Activated naive CD4-positive, alpha-beta T cell treated with anti-CD3 and anti-CD28 coated beads, Interleukin-2, amount 50 U/mL, for 72 hours (primary cell): ENCODE measurements at places on chromosomes 2 and 18. TPM values are rescaled to one million over a fixed set of nuclear protein-coding genes. Genes with fewer than 3 reads are reported as not detected.

DNA sequence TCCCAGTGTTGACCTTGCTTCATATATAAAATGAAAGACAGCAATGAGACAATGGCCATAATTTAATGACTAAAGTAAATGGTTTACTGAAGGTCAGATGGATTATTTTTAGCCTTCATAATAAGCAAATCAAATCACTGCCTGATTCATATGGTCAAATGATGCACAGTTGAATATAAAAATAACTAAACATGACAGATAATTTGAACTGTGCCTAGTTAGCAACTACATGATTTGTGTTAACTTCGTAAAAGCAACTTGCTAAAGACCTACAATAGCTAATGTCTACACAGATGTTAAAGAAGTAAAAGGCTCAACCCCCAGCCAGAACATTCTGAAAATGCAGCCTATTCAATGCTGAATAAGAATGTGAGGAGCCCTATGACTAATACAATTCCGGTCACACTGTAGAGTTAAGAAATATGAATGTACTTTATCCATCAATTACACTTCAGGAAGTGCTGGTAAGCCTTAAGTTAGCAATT, 590.8 kb upstream of the CDH2 start:
- no peak for DNase-seq

DNA sequence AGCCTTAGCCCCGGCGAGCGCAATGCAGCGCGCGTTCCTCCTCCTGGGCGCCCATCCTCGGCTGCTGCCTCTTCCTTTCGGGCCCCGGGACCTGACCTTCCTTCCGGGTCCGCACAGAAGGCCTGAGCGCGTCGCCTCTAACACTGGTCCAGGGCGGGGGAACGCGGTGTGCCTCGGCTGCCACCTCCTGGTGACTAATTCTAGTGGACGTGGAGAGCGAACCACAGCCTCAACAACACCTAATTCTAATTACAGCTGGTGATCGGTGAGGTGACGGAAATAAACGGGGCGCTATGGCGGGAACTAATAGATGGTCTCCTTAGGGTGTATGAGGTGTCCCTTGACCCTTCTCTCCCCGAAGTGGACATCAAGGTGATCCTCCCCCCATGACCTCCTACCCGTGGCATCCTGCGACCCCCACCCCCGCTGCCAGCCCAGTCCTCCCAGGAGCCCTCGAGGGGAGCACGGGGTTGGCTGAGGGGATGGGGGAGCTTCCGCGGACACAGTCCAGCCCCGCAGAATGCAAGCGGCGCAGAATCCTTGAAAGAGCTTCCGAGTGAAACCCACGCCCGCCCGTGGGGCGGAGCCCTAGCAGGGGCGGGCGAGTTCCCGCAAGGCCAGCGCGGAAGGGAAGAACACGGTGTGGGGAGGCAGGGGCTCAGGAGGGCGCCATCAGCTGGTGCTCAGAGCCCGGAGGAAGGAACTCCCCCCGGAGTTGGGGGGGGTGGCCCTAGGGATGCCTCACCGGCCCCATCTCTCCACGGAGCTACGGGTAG, 12.8 kb upstream of the HMSD start:
- DNase-seq: peak; percentile 60

Gene DPYSL5
- not detected for total RNA-seq

Gene FIGLA
- total RNA-seq: not detected

Gene PRADC1
- total RNA-seq: 24.7 TPM

DNA sequence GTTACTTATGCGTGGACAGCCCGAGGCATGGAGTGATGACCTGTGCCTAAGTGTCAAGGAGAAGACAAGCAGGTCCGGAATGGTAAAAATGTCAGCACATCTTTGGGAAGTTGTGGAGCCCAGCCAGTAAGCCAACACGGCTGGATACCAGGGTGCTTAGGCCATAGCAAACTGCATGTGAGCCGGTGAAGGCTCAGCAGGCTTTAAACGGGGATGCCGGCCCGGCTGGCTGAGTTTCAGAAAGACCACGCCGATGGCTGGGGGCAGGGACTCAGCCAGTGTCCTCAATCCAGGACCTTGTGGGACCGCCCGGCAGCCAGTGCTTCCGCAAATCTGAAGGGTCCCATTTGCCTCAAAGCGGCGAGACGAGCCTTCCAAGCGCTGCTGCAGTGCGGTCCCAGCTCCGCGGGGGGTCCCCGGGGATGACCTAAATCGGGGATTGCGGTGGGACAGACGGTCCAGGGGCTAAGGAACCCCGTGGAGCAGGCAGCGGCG, 946 bp upstream of the AGAP1 start:
- no peak for DNase-seq

GRCh38 chr2:197372592-197372991, 62.0 kb upstream of the ANKRD44 start:
- DNase-seq: no peak

Gene ACMSD
- total RNA-seq: not detected

Gene POMC
- total RNA-seq: 7.8 TPM

Gene AKAIN1
- not detected for total RNA-seq
